ENCODE measurements at places on chromosomes 5 and 9.

DNA sequence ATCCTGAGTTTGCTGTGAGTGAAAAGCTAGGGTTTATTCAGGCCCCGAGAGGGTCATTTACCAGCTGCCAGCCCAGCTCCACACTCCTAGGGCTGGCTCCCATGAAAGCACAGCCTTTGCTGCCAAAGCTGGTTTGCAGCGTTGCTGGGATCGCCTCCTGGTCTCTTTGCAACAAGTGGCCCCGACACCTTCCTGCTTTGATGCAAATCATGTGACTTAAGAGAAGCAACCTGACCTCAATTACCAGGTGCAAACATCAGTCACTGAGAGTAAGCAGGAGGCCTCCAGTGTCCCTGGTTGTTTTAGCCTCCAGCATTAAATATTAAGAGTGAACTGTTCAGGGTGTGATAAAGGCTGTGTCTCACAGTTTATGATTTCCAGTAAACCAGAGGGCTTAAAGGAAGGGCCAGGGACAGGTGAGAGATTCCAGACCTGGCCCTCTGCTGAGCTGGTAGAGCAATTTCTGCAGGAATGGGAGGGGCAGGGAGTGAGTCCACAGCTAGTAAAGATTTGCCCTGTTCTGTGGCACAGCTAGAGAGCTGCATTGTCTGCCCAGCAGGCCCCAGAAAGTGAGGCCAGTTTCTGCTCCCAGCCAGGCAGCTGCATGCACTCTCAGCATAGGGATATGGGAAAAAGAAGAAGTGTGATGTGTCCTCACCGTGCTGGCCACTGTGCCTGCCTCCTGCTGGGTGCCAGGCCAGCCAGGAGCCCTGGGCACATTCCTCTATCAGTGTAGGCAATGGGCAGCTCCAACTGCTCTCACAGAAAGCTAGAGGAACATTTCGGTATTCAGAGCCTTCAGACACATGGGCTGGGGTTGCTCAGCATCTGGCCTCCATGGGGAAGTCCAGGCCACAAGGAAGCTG is 58.0 kb downstream of the SLC22A5 start:
- DNase-seq = no peak

DNA sequence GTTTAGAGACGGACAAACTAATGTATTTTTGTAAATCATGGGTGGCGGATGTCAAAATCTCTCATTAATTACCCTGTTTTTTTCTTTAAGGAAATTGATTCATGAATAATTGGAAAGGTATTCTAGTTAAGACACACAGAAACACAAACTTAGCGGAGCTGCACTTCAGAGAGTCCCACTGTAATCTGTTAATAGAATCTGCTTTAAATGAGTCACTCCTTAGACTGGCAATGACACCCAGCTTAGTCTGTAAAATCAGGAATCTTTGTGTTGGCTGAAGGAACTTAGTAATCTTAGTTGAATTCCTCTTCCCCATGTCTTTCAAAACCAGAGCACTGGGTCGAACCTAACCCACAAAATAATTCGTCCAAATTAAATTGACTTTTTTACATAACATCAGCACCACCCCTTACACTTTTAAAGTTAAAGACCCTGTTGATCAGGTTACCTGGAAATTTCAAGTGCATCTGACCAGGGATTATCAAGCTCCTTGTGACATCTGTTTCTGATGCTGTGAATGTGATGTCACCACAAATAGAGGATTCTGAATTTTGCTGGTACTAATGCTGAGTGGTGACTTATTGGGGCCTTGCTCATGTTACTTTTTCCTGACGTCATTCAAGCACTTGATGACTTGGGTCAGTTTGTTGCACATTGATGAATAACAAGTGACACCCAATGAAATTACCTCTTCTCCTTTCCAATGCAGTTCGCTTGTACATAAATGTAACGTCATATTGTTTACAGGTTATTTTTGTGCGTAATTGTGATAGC is 313.6 kb downstream of the KCTD16 start:
- peak; percentile 82 for DNase-seq

DNA sequence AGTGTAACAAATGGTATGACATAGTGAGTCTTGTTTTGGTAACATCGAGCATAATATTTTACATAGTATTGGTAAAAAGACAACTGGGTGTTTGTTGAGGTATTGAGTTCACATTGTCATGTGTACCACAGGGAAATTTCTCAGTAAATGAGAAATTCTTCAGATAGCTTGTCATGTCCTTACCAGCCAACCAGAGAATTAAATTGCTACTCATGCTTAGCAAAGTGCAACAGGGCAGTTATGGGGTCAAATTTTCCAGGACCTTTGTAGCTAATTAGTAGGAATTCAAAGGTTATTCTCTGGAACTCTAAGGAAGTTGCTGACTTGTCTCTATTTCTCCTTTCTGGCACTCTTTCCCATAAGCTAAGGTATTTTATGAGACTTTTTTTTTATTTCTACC is 595.7 kb downstream of the EFNA5 start:
- no peak for DNase-seq

- DNase-seq = no peak
These were observed 13.3 kb downstream of the ANXA6 start for GRCh38 chr5:151144275-151144674.

GRCh38 chr9:98804083-98804482 is 3.4 kb upstream of the GALNT12 start:
- DNase-seq = no peak

DNA sequence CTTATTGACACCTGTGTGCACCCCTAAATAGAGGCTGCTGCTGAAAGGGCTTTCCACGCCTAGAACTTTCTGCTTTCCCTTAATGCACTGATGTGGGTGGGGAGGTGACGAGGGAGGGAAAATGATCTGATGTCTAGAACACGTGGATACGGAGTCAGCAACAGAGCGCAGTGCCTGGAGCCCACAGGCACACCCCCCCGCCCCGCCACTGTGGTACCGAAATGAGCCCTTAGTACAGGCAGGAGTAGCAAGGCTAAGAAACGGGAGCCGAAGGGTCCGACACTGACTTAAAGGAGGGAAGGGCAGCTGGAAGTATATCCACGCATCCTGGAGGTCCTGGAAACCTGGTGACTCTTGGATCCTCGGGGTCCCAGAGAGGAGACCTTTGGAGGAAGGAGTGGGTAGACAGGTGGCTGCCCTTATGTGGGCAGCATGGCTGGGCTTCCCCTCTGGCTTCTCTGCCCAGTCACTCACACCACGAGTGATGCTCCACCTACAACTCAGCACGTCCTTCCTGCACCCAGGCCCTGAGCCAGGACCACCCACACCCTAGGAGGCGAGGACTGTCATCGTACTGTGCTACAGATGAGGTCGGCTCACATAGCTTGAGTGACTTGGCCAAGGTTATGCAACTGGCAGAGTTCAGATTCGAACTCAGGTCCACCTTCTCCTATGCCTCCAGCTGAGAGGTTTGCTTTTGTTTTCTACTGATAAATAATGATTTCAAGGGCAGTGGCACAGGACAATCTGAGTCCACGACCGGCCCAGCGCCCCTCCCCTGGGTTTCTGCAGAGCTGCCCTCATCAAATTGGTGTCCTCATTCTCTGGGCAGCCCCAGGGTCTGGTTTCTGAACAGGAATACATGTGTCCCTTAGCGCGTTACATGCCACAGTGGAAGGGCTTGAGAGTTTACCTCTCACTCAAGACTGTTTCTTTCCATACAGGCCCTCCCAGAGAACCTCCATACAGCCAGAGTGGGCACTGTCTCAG is 4.7 kb upstream of the VAV2 start:
- DNase-seq = no peak

- no peak for DNase-seq
These were observed 237.4 kb upstream of the PRDM9 start for GRCh38 chr5:23269981-23270380.

DNA sequence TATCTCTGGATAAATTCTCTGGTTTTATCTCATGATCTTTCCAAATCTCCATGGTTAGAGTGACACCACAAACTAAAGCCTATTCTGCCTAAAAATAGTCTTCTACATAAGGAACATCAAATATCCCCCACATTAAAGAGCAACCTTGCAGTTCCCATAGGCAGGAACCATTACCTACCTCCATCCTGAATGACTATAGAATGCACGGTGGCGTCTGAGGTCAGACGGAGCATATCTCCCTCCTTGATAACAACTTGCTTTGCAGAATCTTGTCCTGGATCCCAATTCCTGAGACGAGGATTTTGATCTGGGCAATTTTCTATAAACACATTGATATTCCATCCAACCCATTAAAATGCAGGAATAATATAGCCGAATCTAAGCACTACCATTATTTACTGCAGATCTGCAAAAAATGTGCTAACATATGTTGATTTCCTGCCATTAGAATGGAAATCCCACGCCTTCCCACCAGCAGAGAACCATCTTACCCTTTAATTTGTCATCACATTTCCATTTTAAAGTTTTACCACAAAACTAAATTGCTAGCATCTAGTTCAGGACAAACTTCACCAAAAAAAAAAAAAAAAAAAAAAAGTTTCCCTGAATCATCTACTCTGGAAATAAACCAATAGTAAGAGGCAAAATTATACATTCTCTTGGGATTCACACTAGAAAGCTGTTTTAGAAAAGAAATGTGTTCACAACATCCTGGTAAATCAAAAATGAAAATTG is 22.1 kb downstream of the CEMIP2 start:
- peak; percentile 47 for DNase-seq

GRCh38 chr5:26807231-26808199 is 230.9 kb downstream of the CDH9 start:
- DNase-seq = no peak

- peak; percentile 73 for DNase-seq
These were observed 6.2 kb downstream of the PDLIM4 start for GRCh38 chr5:132263548-132264261.

GRCh38 chr9:119792242-119792641 is 423.0 kb upstream of the BRINP1 start:
- DNase-seq = no peak

DNA sequence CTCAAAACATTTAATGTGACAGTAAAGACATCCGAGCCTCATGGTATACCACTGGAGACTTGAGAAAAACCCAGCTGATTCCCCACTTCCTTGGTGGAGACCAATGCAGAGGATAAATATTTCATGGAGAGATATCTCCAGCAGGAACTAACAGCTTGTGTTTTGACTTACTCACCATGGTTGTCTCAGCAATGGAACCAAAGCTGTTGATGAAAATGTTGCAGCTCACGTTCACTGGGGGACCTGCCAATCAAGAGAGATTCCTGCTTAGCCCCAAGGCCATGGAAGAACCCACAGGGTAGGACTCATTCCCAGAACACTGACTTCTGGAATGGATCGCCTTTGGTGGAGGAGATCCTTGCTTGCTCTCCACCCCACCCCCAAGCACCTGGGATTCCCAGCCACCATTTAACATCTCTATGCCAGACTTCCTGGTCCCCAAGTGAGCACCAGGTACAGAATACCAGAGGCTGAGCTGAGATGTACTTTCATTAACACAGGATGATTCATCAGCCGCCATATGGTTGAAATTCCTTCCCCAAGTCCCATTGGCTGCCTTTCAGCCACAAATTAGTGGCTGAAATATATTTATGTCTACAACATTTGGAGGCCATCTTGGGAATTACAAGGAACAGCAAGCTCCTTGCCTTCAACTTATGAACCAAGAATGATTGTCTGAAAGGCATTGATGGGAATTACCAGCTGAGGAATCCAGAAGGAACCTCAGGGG is 37.9 kb downstream of the GLRA1 start:
- DNase-seq = no peak

GRCh38 chr5:74595143-74595925 is 45.2 kb downstream of the ENC1 start:
- DNase-seq = peak; percentile 19

DNA sequence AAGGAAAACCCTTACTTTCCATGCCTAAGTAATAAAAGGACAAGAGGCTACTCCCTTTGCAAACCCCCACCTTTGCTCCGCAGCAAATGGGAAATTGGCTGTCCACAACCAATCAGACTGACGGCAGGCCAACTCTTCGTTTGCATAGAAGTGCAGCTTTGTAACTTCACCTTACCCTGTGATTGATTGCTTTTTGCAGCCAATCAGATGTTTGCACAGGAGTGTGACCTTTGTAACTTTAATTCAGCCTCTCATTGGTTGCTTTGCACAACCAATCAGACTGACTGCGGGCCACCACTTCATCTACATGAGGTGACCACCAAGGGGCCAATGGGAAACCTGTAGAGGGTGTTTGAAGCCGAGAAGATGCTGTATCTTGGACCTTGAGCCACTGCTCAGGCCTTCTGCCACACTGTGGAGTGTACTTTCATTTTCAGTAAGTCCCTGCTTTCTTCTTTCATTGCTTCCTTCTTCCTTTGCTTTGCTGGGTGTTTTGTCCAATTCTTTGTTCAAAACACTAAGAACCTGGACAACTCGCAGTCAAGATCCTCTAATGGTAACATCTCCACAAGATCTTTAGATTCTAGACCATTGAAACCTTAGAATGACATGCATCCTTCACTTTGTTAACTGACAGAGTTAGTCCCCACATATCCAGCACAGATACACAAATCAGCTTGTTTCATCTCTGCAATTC is 51.3 kb upstream of the FREM1 start:
- no peak for DNase-seq

- DNase-seq = peak; percentile 43
These were observed 58.1 kb downstream of the STARD4 start for GRCh38 chr5:111454198-111454622.

DNA sequence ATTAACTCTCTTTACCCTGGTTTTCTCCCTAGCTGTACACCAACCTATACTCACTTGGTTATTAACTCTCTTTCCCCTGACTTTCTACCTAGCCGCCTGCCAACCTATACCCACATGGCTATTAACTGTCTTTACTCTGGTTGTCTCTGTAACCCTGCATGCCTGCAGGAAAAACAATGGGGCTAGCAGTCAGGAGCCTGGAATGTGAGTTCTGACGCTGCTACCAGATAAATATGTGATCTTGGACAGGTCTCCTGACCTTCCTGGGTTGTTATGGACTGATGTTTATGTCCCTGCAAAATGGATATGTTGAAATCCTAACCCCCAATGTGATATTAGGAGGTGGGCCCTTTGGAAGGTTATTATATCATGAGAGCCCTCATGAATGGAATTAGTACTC is 119.2 kb downstream of the SMARCA2 start:
- no peak for DNase-seq

GRCh38 chr5:75993643-75994520 is 89.3 kb upstream of the SV2C start:
- no peak for DNase-seq

- no peak for DNase-seq
These were observed 4.3 kb upstream of the ZNF354C start for GRCh38 chr5:179055841-179056240.

DNA sequence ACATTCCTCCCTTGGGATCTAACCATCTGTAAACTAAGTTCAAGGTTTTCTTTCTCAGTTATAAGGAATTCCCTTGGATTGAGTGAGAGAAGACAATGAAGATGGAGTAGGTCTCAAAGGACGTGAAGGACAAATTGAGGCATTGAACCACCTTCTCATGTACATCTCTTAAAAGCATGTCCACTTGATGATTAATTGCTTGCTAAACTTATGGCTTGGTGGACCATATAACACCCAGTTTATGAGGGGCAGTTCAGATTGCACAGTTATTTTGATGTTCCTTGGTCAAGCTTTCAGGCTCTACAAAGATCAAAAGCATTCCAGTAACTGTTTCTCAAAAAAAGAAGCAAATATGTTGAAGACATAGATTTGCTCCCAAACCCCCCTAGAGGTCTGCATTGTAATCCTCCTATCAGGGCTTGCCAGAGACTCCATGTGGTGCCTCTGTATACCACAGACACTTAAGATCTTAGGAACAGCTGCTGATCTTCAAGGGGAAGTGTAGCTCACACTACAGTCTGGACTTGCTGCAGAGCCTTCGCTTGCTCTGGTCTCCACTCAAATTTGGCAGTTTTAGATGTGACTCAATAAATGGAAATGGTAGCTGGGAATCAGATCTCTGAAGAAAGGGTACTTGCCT is 56.9 kb upstream of the ALDH1A1 start:
- no peak for DNase-seq
